ENCODE measurements at places on chromosomes 7 and 10.
A peak's percentile ranks its signal among the peaks of the same experiment; 100 is the strongest.

DNA sequence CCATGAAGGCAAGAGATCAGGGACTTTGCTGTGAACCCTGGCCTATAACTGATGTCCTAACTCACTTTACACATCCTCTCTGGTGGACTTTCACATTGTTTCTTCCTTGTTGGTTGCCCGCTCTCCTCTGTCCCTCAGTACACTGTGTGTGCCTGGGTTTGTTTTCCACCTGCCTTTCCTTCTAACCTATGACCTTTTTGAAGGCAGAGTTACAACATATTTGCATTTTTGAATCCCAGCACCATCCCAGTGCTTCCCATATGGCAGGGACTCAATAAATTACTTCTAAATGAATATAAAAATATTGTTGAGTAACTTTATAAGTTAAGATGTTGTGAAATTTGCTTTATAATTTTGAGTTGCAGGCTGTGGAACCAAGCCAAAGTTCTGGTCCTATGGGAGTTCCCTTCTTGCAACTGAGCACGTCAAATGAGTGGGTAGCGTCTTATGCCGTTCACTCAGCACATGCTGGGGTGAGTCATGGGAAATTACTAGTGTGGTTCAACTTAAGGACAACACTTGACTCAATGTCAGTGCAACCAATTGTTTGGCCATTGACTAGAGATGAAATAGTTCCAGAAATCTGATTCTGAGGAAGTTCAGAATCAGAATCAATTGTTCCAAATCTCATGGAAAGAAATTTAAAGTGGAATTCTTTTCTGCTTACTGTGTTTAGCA is 250.9 kb downstream of the TWIST1 start:
- DNase-seq, result peak; percentile 100

DNA sequence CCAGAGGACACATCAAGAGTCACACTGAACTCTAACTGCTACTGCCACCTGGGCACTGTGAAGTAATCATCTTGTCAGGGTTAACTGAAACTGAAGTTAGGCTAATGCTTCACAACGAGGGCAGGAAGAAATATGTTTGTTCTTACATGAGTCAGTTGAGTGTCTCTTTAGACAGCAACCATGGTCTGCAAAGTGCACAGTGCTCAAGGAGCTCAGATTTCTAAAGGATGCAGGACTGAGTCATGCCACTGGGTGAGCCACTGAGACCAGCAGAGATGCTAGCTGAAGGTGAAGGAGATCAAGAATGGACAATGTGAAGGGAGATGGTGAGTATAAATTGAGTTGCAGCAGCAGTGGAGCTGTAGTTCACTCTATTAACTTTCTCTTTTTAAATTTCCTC is 76.0 kb upstream of the CTTNBP2 start:
- peak; percentile 38 for DNase-seq

- peak; percentile 76 for DNase-seq
Observed at GRCh38 chr7:46512891-46513413, 591.9 kb upstream of the IGFBP3 start.

GRCh38 chr10:110498087-110498981 is 627 bp downstream of the DUSP5 start:
- DNase-seq, result peak; percentile 60

DNA sequence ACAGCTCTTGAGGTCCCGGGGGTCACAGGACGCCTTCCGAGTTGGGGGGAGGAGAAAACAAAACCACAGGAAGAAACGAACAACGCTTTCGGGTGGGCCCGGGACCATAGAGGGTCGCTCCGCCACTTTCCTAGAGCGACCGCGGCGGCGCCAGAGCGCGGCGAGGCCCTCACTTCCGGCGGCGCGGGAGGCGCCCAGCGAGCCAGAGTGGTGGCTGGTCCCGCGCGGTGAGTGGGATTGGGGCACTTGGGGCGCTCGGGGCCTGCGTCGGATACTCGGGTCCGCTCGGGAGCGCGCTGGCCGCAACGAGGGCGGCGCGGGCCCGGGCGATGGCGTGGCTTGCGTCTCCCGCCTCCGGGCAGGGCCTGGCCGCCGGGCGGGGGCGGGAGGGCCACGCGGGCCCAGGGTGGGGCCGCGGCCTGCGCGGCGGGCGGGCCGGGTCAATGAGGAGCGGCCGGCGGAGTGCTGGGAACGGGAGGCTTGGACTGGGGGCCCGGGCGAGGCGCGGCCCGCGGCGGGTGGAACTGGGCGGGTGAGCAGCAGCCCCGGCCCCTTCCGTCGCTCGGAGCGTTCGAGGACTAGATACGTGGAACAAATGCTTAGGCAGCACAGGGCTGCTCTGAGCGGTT is at the start of gene ZNF22:
ZNF22 (plus strand) TSS at position 172 of the 629 bp plus-strand sequence. CDS start 2,446 bp downstream, outside the sequence.
- DNase-seq, result peak; percentile 71

GRCh38 chr10:122078965-122079795 is 90.2 kb downstream of the TACC2 start:
- no peak for DNase-seq

DNA sequence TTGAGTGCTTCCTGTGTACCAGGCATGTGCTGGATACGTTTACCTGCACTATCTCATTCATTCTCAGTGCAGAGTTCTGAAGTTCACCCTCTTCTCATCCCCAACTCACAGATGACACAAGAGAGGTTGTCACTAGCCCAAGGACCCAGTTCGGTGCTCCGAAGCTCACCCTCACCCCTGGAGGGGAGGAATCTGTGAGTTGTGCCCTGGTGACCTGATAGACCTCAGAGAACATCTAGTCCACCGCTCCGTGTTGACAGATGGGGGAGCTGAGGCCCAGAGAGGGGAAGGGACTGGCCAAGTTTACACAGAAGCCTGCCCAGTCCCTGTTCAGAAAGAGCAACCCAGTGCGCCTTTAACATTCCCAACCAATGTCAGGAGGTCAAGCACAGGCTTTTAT is 44.8 kb upstream of the EMX2 start:
- no peak for DNase-seq

Data from iris pigment epithelial cell (primary cell).